ENCODE measurements at places on chromosomes 3 and 15. TPM values are rescaled to one million over a fixed set of nuclear protein-coding genes. Genes with fewer than 3 reads are reported as not detected.

DNA sequence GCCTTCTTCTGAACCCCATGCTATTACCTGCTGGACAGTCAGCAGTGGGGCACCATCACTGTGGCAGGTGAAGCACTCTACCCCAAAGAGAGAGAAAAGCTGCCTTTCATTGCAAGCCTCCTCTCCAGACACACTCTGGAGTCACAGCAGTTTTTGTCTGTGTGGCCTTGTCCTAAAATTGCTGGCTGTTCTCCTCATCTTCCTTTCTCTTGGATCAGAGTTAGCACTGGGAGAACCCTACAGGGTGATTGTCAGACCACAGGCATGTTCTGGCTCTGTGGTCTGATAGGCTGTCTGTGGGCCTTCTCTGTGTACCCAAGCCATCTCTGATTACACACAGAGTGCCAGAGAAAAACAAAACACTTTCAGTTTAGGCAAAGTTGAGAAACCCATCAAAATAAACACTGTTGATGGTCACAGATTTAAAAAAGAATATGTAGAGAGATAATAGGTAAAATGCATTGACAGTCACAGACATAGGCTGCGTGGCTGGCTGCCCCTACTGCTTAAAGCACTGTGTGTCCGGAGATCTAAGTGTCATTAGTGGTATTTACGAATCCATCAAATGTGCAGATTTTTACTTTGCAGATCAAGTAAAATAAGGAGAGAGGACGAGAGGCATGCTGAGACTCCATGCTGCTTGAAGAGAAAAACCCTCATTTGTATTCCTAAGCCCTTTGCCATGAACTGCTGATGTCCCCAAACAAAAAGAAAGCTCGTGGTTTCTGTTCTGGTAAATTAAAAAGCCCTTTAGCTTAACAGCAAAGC lies 689.9 kb downstream of the TUSC7 start:
- no peak for DNase-seq

GRCh38 chr3:61571516-61572336 lies 10.4 kb downstream of the PTPRG start:
- DNase-seq: no peak

GRCh38 chr3:187212705-187213104 lies 15.4 kb downstream of the RTP1 start:
- DNase-seq: no peak

GRCh38 chr3:157418104-157418503 lies 18.5 kb upstream of the PTX3 start:
- no peak for DNase-seq

DNA sequence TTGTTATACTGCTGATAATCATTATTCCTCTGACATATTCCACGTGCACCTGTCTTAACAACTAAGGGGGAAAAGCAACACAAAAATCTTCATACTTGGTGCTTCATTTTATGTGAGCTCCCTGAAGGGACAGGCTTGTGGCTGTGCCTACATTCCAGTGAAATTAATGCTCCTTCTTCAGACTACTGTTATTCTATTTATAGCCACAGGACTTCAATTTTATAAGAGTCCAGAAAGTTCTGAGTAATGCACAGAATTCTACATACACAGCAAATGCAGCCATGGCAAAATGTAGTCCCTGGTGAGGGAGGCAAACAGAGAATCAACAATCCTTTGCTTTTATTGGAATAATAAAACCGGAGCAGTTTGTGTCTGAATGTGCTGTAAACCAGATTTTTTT lies 417.1 kb downstream of the RBMS3 start:
- no peak for DNase-seq

DNA sequence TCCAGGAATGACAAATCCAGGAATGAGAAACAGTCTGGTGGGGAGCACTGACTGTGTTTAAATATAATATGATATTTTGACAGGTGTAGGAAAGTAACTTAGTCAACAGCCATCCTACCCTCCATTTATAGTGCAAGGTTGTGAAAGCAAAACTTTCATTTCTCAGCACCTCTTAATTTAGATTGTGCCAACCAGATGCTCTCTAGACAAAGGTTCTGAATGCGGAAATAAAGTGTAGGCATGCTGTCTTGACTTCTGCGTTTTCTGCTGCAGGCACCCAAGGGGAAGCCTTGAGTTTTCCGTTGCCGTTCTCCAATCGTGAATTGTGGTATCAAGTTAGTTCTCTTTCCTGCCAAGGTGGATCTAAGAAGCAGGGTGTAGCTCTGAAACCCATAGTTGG lies 261.9 kb upstream of the SUCLG2 start:
- no peak for DNase-seq

GRCh38 chr15:65642594-65642993 lies 20.9 kb downstream of the SLC24A1 start:
- DNase-seq: no peak

DNA sequence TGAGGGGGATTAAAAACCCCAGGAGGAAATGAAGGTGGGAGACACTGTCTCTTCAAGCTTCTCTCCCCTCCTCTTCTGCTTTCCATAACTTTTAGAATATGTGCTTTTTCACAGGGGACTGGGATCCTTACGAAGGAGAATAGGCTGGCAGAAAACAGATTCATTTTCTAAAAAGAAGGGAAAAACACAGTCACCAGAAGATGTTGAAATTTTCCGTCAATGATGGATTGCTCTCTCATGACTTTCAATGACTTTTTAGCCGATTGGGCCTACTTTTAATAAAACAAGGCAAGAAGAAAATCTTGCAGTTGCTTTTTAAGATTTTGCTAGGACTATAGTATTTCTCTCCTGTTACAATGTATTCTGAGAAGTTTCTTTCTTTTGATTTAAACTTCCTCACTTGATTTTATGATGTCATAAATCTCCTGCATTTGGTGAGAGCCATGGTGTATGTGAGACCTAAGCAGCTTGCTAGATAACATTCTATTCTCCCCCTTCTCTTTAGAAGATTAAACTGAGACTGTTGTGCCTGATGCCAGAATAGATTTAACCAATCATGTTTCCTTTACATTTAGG lies 241.2 kb downstream of the FEZF2 start:
- no peak for DNase-seq

DNA sequence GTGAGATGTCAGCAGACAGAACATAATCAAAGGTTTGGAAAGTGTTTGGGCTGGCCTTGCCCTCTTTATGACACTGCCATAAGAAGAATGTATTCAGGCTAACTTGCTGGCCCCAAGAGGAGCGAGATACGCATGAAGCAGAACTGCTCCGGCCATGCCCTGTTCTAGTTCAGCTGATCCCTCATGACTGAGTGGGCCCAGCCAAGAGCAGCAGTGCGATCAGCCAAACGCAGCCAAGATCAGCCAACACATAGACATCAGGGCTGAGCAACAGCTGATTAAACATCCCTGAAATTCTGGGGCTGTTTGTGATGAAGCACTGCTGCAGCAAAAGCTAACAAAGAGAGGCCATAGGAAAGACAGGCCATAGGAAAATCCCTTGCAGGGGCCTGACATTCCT lies 24.1 kb downstream of the POMGNT2 start:
- DNase-seq: no peak

- DNase-seq: no peak
These were observed 10.2 kb downstream of the RFTN1 start for GRCh38 chr3:16503191-16503776.

- no peak for DNase-seq
These were observed 66.6 kb upstream of the PAQR5 start for GRCh38 chr15:69232144-69232543.

GRCh38 chr3:51057121-51057520 lies 328.0 kb upstream of the MANF start:
- no peak for DNase-seq

DNA sequence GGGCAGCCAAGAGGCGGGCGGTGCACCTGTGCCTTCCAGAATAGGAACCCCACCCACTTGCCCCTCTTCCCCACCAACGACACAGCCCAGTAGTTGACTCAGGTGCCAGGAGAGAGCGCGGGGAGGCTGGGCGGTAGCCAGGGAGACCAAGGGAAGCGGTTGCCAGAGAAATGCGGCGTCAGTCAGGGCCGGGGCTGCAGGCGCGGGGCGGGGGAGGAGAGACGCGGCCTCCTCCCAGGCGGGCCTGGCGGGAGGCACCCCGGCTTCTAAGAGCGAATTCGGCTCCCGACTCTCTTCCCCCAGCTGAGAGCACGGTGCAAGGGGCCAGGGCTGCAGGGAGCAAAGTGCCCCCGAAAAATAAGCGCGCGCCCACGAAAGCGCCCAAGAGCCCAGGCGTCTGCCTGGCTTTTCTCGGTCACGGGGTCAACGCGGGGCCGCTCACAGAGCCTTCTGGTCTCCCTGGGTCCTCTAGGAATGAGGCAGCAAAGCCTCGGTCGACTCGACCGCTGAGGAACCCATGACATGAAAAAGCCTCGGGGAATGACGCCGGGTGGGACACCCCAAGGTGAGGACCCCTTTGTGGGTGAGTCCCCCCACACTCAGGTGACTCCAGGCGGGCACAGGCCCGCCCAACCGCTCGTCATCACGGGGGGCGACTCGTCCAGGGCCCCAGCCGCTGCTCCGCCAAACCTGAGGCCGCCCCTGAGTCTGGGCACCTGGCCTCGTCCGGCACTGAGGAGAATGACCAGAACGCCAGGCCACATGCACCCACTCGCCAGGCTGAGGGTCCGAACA lies 716 bp downstream of the CPEB1 start:
- DNase-seq: no peak

GRCh38 chr3:54432975-54433374 lies 310.6 kb downstream of the CACNA2D3 start:
- no peak for DNase-seq

DNA sequence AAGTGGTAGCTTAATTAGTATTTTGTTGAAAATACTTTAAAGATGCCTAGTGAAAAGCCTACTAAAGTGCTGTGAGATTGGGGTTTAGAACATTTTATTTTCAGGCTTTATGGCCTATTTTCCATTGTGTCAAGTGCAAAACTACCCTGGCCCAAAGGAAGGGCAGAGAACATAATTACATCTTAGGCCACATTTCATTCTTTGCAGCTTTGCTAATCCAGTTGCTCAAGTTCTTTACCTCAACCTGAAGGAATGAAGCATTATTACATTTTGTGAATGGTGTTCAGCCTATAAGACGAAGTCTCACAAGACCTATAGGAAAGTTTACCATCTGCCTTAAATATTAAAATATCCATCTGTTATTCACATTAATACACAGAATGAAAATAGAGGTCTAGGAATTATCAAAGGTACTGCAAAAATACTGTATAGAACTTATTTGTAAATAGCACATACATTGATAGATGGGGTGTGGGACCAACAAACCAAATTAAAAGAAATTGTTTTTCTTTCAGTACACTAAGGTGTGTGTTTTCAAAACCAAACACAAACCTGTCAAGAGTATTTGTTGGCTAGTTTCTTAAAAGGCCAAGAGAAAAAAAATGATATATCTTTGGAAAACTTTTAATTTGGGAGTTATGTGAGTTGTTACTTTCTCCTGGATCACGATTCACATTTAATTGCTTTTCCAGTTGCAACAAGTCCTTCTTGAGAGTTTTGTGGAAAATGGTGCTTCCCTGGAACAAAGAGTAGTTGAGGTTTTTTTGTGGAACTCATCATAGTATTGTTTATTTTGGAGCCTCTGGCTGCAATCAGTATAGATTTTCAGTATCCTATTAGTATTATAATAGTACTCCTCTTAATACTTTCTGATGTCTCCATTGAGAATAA lies 12.0 kb upstream of the SETD5 start:
- DNase-seq: no peak

DNA sequence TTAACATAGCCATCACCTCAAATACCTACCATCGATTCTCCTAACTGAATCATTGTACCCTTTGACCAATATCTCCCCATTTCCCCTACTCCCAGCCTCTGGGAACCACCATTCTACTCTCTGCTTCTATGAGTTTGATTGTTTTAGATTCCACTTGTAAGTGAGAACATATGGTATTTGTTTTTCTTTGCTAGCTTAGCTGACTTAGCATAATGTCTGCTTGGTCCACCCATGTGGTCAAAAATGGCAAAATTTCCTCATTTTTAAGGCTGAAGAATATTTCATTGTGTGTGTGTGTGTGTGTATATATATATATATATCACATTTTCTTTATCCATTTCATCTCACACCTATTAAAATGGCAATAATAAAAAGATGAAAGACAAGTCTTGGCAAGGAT lies 469.3 kb downstream of the FHIT start:
- no peak for DNase-seq

- no peak for DNase-seq
These were observed 19.5 kb downstream of the GREM1 start for GRCh38 chr15:32737304-32737703.

DNA sequence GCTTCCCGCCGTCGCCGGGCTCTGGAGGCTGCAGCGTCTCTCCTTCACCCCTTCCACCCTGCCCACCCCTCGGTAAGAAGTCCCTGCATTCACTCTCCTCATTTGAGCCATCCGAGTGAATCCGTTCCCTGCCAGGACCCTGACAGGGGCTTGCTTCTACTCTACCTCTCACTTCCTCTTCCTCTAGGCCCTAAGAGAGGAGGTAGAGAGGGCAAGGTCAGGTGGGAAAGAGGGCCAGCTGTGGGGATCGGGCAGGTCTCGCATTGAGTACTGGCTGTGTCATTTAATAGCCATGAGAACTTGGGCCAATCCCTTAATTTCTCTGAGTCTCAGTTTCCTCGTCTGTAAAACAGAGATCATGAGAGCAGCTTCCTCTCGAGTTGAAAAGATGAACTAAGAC lies 283.6 kb downstream of the UACA start:
- no peak for DNase-seq

DNA sequence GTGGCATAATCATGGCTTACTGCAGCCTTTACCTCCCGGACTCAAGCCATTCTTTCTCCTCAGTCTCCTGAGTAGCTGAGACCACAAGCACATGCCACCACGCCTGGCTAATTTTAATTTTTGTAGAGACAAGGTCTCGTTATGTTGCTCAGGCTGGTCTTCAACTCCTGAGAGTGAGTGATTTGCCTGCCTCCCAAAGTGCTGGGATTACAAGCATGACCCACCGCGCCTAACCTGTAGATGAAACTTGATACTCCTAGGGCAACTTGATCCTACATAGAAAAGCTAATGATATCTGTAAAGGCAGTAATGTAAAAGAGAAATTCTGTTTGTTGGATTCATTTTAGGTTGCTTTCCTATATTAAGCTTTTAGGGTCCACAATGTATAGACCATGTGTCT lies 391.9 kb upstream of the THRB start:
- no peak for DNase-seq

GRCh38 chr3:139204728-139205127 lies 139.1 kb upstream of the MRPS22 start:
- no peak for DNase-seq

GRCh38 chr15:32778391-32779176 lies 60.8 kb downstream of the GREM1 start:
- no peak for DNase-seq

- no peak for DNase-seq
These were observed 206.1 kb upstream of the UBE2E2 start for GRCh38 chr3:22996920-22997571.

- no peak for DNase-seq
These were observed 62.5 kb upstream of the LRRC3B start for GRCh38 chr3:26560081-26560480.

GRCh38 chr3:138950006-138950644 lies 3.1 kb downstream of the FOXL2NB start:
- DNase-seq: no peak

Gene ALDH1A3
- total RNA-seq: 21.8 TPM

Gene IL17RE
- 5.7 TPM for total RNA-seq

Gene CHCHD4
- 7.5 TPM for total RNA-seq

Gene CHRNA3
- total RNA-seq: not detected

Gene SNURF
- total RNA-seq: 17.7 TPM

Gene SERP1
- 212 TPM for total RNA-seq

Gene ACOX2
- 22.2 TPM for total RNA-seq

Gene GRK7
- total RNA-seq: not detected

Gene SIDT1
- total RNA-seq: 14.0 TPM

Gene GPR62
- total RNA-seq: not detected

Gene SHC4
- 13.8 TPM for total RNA-seq

Gene SMAD3
- 78.5 TPM for total RNA-seq

Gene CEP152
- 6.5 TPM for total RNA-seq

Gene ATP13A3
- total RNA-seq: 361 TPM

Gene GOLGA8S
- total RNA-seq: 0.14 TPM

Data from thoracic aorta (tissue), 2 donors.